Right atrium auricular region (tissue), 2 donors: ENCODE measurements at places on chromosomes 7 and 10. TPM values are rescaled to one million over a fixed set of nuclear protein-coding genes. Genes with fewer than 3 reads are reported as not detected.

The HOXA13 gene
- total RNA-seq, result not detected

The IKZF1 gene
- total RNA-seq, result 1.7 TPM

The AKR1C1 gene
- total RNA-seq, result 174 TPM

The SLC13A4 gene
- 0.12 TPM for total RNA-seq

The AKR1B15 gene
- not detected for total RNA-seq

The ENTPD7 gene
- 3.5 TPM for total RNA-seq

The PLAC9 gene
- total RNA-seq, result 36.3 TPM

The CARD11 gene
- 0.22 TPM for total RNA-seq

The UPK3BL1 gene
- total RNA-seq, result 12.0 TPM

The PNLIP gene
- total RNA-seq, result not detected

The LRRC61 gene
- total RNA-seq, result 9.8 TPM

The FAM25A gene
- not detected for total RNA-seq

The TMEM243 gene
- total RNA-seq, result 17.9 TPM

The FAM180A gene
- 5.9 TPM for total RNA-seq

The ACSM6 gene
- not detected for total RNA-seq

The PSD gene
- total RNA-seq, result 2.2 TPM

The PRLHR gene
- total RNA-seq, result not detected

The DNAJB9 gene
- total RNA-seq, result 60.2 TPM

The SYT15 gene
- total RNA-seq, result 1.5 TPM

The HNRNPH3 gene
- total RNA-seq, result 29.7 TPM

The ACTR1A gene
- 124 TPM for total RNA-seq

The GNAT3 gene
- total RNA-seq, result not detected

The FOXI2 gene
- total RNA-seq, result not detected

The AKR1C8 gene
- total RNA-seq, result not detected

The CAV1 gene
- 398 TPM for total RNA-seq

The NOS3 gene
- total RNA-seq, result 14.5 TPM

The GSTO2 gene
- total RNA-seq, result 0.63 TPM

The STX1A gene
- 2.6 TPM for total RNA-seq

The AKR1D1 gene
- total RNA-seq, result not detected

The PON1 gene
- total RNA-seq, result not detected

The FGFBP3 gene
- total RNA-seq, result 0.31 TPM

The TRIL gene
- total RNA-seq, result 0.83 TPM

The CHRM2 gene
- 55.3 TPM for total RNA-seq

The OPN1SW gene
- total RNA-seq, result not detected
